ENCODE measurements at places on chromosomes 11 and 22.

DNA sequence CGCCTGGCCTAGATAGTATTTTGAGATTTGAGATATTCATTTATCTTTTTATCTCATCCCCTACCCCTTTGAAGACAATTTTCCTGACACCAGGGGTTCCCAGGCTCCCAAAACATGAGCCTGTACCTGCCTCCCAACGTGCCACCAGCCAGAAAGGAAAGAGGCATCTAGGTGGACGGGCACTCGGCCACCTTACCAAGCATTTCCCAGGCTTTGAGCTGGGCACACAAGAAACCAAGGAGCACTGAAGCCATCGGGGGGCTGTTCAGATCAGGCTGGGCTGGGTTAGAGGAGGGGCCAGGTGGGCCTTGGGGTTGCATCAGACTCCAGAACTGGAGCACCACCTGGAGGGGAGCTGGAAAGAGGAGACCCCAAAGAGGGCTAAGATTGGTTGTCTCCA lies 28.5 kb upstream of the BAIAP2L2 start:
- DNase-seq = no peak

GRCh38 chr22:46508491-46508999 lies 28.9 kb downstream of the CELSR1 start:
- DNase-seq = no peak

DNA sequence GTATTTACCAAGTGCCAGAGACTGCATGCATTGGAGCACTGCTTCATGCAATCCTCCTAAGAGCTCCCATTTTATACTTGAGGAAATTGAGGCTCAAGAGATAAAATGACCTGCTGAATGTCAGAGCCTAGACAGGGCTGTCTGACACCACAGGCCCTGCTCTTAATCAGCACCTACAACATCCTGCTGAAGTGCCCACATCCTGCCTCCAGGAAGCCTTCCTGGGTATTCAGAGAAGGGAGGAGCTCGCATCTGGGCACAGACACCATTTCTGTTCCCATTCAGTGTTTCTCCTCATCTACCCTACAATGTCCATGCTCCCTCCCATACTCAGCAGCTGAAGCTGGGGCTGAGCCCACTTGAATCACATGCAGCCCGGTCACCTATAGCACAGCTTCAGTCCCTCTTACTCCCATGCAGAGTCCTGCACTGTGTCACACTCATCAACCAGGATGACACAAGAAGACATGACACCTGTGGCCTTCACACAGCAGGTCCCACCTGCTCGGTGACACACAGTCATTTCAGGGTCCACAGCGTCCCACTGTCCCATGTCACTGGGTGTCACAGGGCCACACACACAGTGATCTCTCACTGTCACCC lies 53.1 kb downstream of the PDE2A start:
- no peak for DNase-seq

DNA sequence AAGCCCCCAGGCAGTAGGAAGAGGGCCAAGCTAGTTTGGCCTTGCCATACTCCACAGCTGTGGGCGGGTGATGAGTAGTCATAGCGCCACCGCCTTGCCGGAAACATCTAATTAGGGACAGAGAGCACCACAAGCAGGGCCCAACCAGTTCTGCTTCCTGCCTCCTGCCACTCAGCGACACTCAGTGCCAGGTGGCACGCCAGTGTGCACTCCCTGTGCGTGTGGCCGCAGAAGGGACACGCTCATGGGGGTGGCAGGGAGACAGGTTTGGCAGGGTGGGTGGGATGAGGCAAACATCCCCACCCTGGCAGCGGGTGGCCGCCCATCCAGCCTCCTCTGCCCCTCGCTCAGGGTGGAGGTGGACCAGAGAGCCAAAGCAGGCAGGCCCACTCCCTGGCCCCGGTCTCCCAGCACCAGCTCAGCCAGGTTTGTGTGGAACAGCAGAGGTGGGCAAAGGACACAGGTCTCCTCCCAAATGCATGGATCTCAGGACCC lies 4.9 kb downstream of the OVOL1 start:
- DNase-seq = peak; percentile 68

- DNase-seq = no peak
Observed at GRCh38 chr11:117083011-117083935, 15.0 kb downstream of the SIK3 start.

GRCh38 chr22:24338726-24339451 lies 68.3 kb downstream of the SPECC1L start:
- DNase-seq = no peak

DNA sequence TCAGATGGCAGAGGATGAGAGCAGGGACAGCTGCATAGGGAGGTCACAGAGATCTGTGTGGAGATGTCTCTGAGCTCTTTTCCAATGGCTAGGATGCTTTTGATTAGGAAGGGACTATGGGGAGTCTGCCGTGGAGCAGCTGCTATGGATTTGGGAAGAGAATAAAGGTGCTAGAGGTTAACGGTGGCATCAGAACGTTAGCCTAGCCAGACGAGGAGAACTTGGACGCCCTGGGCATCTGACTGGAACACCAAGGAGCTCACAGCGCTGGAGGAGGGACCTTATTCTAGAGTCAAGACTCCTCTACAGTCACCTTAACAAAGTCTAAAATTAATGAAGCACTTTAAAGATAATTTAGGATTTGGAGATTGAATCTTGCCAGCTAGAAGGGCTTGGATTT lies 157.2 kb upstream of the B3GAT1 start:
- no peak for DNase-seq

GRCh38 chr11:68040957-68041591 lies 2.2 kb downstream of the TCIRG1 start:
- DNase-seq = no peak

GRCh38 chr11:26949846-26950245 lies 44.1 kb upstream of the FIBIN start:
- DNase-seq = no peak

GRCh38 chr11:74702383-74703007 lies 28.7 kb downstream of the CHRDL2 start:
- peak; percentile 65 for DNase-seq

DNA sequence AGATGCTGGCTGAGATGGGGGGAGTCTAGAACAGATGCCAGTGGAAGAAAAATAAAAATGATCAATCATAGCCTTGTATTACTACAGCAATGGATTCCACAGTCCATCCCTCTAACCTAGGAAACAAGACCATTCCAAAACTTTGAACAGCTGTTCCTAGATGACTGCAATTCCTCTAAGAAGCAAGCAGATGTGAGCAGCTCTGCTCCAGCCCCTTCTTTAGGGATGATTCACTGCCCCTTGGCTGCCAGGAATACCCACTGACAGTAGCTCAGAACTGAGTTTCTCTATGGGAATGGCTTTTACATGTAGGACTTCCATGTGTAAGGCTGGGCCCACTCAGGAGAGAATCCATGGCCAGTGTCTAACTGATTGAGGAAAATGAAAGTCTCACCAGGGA lies 943.9 kb downstream of the OPCML start:
- no peak for DNase-seq

DNA sequence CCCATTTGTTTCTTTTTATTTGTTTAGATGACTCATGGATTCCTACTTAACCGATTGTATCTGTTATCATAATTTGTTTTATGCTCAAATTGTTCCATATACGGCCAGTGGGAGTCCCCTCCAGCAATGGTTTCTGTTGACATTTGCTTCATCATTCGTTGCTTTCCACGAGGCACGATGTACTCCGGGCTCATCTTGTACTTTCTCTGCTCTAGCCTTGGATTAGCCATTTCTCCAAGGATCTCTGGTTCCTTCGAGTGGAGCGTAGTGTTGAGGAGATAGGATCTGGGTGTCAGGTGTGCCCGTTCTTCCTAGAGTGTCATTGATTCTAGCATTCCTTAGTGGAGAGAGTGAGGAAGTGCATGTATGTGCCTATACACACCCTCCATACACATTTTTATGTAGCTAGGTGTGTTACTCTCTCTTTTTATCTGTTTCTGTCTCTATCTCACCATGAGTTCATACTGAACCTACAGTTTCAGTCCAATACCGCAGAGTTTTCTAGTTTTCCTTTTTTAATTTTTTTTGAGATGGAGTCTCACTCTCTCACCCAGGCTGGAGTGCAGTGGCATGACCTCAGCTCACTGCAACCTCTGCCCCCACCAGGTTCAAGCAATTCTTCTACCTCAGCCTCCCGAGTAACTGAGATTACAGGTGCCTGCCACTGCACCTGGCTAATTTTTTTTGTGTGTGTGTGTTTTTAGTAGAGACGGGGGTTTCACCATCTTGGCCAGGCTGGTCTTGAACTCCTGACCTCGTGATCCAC lies 31.4 kb downstream of the TECTA start:
- no peak for DNase-seq

DNA sequence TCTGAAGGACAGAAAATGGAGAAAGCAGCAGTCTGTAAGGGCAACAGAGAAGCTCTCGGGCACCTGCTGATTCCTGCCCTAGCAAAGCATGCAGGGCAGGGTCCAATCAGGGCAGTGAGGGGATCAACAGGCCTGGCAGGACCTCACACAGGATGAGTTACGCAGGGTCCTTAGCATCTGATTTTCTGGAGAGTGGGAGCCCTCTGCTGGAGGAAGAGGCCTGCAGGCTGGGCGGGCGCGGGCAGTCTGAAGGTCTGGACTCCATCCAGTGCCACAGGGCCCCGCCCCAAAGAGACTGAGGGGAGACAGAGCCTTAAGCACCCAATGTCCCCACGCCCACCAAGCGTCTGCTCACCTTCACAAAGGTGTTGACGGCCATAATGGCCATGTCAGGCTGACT lies 28.9 kb downstream of the AP1B1 start:
- no peak for DNase-seq

DNA sequence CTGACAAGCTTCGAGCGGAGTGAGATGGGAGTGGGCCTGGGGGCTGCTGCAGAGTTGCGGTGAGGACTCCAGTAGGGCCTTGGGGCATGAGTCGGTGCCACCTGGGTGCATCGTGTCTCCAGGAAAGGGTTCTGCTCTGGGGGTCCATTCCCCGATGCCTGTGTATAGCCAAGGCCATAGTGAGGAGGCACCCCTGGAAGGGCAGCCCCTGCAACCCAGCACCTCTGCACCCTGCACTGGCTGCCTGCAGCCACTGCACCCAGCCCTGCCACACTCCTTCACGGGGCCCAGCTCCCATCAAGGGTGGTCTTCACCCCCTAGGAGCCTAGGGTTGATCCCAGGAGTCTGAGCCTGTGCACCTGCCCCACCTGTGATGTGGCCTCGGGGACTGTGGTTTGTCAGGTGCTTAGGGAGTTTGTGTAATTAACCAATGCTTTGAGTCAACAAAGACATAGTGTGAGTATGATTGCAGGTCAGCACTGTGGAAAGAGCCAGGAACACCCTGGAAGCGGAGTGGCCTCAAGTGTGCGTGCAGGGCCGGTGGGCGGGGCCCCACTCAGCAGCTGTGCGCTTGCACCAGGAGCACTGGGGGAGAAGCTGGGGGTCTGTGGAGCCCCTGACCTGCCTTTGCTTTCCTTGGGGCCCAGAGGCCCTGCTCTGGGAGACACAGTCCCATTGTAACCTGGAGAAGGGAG lies 1299.3 kb downstream of the BRD1 start:
- no peak for DNase-seq

- no peak for DNase-seq
Observed at GRCh38 chr11:118343248-118343647, 743 bp upstream of the CD3D start.

- DNase-seq = no peak
Observed at GRCh38 chr11:96114178-96115064, 190.5 kb upstream of the MTMR2 start.

DNA sequence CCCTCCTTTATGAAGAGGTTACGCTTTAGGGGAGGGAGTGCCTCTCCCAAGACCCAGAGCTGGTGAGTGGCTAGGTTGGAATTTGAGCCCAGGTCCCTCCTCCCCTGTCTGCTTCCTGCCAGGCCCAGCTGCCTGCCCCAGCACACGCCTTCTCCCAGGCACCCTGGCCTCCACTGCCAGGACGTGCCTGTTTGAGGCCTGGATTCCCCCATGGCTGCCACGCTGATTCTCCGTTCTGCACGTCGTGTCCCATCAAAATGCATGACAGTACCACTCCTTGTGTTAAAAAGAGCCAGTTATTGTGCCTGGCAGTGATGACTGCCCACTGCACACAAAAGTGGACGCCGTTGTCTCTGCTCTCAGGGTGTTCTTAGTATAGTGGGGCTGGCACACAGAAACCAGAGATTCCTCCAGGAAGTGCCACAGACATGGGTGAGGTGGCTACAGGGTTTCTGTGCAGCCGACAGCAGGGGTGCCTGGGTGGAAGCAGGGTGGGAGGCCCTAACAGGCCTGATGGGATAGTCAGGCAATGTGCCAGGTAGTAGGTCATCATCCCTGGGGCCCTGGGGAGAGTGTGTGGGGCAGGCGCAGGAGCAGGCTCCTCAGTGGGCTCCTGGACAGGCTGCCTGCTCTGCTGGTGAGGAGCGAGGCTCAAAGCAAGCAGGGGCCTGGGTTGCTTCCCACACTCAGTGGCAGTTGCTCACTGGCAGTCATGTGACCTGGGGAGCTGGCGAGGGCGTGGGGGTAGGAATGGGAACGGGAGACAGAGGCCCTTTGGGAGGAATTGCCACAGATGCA lies 24.2 kb downstream of the MED15 start:
- no peak for DNase-seq

GRCh38 chr11:11390068-11390771 lies 37.2 kb upstream of the CSNK2A3 start:
- DNase-seq = no peak

DNA sequence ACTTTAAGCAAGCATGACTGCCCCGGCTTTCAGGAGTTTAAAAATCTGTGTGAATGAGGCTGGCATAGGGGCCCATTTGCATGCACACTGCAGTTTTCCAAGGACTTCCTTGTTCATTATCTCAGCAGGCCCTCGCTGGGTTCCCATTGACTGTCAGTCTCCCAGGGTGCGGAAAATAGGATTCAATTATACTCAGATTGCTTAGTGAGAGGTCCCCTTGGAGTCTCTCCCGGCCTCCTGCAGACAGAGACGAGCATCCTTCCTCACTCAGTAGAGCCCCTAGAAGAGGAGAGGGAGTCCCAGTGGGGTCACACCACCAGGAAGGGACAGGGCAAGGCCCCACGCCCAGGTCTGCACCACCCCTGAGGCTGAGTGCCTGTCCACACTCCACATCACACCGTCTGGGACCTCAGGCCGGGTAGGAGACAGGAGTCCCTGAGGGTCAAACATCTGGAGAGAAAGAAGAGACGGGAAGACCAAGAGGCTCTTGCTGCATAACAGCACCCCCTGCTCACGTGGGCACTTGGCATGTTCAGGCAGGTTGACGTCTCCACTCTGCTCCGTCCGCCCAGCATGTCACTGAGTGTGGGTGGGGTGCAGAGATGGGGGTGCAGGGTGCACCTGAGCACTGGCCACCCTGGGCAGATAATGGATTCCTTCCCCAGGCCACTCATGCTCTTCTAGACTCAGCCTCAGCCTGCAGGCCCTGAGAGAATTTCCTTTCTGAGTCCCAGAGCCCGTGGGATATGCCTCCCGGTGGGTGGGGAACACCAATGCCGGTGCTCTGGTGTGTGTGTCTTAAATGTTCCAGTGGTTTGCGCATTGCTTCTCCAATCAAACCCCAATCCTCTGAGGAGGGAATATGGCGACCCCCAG lies 58.8 kb downstream of the MCM5 start:
- DNase-seq = no peak

GRCh38 chr22:21850660-21851059 lies 16.8 kb downstream of the MAPK1 start:
- DNase-seq = no peak

GRCh38 chr11:48020092-48020755 lies 39.9 kb downstream of the PTPRJ start:
- DNase-seq = peak; percentile 52

GRCh38 chr11:111939836-111940604 lies 2.9 kb downstream of the DIXDC1 start:
- no peak for DNase-seq

All from stimulated activated naive CD8-positive, alpha-beta T cell treated with anti-CD3 and anti-CD28 coated beads, Interleukin-15, Interleukin-2, amounts not matched to agents 100 U/mL and 50 U/mL, for 24 hours (primary cell).